ENCODE measurements at places on chromosomes 3 and 15.

- no peak for DNase-seq
Measured at GRCh38 chr15:25734680-25735355, 128.3 kb downstream of the ATP10A start.

DNA sequence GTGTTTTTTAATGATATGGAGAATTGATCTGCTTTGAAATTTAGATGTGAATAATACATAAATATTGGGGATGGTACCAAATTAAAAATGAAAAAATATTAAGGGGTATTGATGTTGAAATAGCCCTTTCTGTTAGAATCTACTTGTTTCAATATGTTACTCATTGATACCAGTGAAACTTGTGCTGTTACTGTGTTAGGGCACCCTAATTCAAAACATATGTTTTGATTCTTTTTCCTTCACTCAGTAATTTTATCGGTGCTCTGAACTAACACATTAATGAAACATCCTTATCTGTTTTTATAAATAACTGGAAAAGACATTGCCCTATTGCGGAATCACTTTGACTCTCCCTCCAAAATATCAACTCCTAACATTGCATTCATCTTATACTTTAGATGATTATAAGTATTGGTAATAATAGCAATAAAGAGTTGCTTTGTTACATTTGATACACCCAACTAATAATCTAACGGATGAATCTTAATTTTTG, 52.0 kb upstream of the CCNB2 start:
- no peak for DNase-seq

DNA sequence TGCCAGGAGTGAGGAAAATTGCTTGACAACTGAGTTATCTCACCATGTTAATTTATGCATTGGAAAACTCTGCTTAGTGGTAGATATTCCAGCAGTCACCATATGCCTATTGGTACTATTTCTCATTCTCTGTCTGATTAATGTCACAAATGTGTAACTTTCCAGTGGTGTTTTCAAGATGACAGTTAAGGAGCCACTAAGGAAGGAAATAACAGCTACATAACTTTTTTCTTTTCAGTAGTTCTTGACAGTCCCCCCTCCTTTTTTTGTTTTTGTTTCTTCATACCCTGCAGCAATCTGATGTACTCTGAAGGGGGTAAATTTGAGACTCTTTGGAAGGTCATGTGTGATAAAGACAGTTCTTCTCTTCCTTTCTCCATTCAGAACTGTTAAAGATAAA, 13.1 kb downstream of the RASA2 start:
- DNase-seq = no peak

DNA sequence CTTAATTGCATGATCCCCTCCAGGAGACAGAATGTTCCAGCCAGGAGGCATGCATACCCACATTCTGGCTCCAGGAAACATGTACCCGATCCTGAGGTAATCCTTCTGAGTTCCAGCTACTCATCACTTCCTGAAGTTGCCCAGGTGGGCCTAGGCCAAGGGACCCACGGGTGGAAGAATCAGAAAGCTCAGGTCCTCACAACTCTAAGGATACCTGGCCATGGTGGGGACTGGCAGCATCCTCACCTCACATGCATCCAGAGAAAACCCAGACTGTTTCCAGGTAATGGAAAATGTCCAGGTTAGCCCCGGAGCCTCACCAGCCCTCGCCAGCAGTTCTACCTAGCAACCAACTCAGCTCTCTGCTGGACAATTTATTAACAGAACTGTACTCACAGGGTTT, 78.2 kb downstream of the DAPK2 start:
- no peak for DNase-seq

DNA sequence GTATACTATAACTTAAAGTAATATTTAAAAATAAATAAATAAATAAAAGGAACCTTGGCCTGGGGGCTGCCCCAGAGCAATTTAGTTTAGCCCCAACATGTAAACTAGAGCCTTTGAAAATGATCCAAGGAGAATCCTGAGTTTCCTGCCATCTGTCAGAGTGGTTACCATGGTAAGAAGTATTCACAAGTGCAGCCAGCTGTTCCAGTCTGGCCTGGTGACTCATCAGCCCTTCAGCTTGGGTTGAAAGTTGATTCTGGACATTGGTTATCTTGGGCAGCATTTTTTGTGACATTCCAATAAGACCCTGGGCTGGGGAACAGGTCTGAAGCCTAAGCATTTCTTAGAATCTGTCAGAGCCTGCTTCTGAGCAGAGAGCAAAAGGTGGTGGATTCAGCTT, 72.7 kb upstream of the LRTM1 start:
- DNase-seq = no peak

GRCh38 chr3:51673181-51673801, 2.2 kb downstream of the TEX264 start:
- no peak for DNase-seq

- DNase-seq = no peak
Measured at GRCh38 chr3:197021729-197022404, 7.8 kb downstream of the MELTF start.

GRCh38 chr15:66505430-66505811, 295 bp downstream of the ZWILCH start:
- DNase-seq = no peak
